ENCODE measurements at places on chromosomes 16 and 17.

- DNase-seq, result no peak
Observed at GRCh38 chr17:14672830-14673229, 371.9 kb downstream of the HS3ST3B1 start.

GRCh38 chr17:37512442-37513068 is 22.9 kb downstream of the DUSP14 start:
- no peak for DNase-seq

DNA sequence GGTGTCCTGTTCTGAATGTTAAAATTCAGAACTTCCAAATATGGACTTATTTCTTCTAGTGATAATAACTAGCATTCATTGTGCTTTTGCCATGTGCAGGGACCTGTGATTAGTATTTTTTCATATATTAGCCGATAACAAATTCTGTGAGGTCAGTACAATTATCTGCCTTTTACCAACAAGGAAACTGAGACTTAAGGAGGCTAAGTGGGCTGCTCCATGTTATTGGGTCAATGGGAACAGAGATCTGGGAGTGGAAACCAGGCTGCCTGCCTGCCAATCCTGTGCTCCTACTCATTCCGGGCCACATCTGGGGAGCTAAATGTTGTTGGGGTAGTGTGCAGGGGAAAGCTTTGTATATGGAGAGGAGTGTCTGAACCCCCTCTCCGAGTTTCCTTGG is 3.7 kb downstream of the TMEM106A start:
- DNase-seq, result no peak

DNA sequence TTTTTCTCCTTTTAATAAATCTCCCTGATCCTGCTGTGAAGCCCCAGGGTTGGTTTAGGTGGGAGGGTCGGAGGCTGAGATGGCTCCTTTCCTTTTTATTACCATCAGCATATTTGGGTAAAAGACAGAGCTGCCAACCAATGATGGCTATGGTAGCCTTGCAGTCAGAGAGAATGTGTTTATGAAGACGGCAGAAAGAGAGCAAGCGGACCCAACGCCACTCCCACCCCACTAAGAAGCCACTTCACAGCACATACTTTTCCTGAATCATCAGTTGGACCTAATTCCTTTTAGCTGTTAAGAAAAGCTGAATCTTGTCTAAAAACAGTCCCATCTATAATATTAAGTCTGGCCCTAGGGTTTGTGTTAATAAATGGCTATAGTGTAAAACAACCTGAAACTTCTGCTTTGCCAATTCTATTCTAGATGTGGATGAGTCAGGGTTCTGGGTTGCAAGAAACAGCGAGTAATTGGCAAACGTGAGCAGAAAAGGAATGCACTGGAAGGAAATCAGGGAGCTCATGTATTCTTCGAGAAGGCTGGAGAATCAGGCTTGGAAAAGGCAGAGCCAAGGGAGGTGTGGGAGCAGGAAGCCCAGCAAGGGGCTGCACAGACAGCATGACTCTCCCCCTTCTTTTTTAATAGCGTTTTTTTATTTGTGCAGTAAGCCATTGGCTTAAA is 34.0 kb upstream of the PRKCA start:
- no peak for DNase-seq

- no peak for DNase-seq
Observed at GRCh38 chr17:66339561-66339960, 37.1 kb downstream of the PRKCA start.

DNA sequence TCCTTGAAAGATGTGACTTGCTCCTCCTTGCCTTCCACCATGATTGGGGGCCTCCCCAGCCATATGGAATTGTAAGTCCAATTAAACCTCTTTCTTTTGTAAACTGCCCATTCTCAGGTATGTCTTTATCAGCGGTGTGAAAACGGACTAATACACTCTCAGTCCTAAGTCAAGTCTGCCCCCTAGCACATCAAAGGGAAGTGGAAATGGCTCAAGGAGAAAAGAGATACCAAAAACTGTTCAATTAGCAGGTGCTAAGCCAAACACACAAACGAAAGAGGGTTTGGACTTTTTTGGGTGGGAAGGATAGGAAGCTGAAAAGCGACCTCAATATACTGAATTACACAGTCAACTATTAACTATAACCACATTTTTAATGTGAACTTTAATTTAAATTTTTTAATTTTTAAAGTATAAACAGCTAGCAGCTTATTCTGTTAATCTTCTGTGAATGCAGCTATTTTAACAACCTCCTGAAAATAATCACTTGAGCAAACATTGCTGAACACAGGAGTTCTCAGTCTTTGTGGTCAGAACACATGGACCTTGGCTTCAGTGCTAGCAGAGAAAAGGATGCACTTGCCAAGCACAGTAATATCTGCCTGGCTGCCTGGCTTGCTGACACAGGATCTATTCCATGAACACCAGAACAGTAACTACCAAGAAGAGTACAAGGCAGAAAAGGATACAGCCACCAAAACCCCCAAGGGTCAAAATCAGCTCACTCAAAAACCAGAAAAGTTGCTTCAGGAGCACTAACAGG is 10.9 kb downstream of the ZNF18 start:
- DNase-seq, result no peak

- DNase-seq, result no peak
Observed at GRCh38 chr16:88812513-88813268, 963 bp upstream of the APRT start.

DNA sequence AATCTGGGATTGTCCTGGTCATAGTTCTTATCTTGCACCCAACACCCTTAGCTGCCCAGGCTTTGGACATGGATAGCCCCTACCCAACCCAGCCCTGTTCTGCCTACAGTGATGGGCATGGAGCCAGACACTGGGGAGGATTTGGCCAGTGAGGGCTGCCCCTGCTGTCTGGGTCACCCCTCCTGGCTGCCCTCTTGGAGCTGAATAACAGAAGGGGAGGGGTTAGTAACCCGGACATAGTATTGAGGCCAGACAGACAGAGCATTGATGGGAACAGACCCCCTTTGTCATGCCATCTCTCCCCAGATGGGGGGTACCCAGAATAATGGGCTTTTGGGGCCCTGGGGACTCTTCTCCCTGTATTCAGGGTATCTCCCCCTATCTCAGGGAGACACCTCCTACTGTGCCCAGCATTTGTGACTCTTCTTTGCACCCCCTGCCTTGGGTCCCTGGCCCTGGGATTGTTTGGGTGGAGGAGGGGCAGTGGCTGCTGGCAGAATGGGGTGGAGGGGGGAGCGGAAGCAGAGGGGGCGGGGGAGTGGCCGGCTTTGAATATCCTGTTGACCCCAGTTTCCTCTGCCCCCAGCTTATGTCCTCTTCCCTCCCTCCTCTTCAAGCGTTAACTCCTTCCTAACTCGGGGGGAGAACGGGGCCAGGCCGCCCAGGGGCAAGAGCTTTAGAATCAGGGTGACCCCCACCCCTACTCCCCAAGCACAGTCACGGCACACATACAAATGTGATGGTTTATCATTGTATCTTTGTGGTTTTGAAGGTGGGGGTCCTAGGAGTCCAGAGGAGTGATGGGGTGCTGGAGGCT is 17.0 kb downstream of the GJD3 start:
- no peak for DNase-seq

DNA sequence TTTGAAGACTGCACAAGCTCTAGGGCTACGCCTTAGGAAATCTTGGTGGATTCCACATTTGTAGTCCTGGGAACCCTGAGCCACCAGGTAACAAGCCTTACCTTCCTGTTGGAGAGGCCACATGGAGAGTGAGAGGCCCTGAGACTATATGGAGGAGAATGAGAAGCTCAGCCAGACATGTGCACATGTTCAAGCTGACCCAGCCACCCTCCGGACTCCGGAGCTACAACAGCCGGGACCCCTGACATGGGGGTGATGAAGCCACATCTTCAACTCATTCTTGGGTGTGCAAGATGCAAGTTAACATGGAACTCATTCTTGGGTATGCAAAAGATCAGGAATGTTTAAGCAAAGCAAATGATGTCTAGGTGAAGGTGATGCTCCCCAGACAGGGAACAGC is 62.7 kb downstream of the GNA13 start:
- DNase-seq, result no peak

GRCh38 chr16:56115817-56116576 is 75.3 kb upstream of the GNAO1 start:
- DNase-seq, result no peak

- DNase-seq, result no peak
Observed at GRCh38 chr17:2386400-2387085, 14.3 kb downstream of the MNT start.

DNA sequence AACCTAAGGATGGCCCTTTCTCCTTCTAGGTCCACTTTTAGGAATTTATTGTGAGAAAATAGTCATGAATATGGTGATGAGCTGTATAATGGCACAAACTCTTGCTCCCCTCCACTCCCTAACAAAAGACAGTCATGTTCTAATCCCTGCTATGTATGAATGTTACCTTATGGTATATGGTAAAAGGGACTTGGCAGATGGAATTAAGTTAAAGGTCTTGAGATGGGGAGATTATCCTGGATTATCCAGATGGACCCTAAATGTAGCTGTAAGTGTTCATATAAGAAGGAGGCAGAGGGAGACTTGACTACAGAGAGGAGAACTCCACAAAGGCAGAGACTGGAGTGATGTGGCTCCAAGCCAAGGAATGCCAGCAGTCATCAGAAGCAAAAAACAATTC is 296.1 kb downstream of the SOX9 start:
- DNase-seq, result no peak

DNA sequence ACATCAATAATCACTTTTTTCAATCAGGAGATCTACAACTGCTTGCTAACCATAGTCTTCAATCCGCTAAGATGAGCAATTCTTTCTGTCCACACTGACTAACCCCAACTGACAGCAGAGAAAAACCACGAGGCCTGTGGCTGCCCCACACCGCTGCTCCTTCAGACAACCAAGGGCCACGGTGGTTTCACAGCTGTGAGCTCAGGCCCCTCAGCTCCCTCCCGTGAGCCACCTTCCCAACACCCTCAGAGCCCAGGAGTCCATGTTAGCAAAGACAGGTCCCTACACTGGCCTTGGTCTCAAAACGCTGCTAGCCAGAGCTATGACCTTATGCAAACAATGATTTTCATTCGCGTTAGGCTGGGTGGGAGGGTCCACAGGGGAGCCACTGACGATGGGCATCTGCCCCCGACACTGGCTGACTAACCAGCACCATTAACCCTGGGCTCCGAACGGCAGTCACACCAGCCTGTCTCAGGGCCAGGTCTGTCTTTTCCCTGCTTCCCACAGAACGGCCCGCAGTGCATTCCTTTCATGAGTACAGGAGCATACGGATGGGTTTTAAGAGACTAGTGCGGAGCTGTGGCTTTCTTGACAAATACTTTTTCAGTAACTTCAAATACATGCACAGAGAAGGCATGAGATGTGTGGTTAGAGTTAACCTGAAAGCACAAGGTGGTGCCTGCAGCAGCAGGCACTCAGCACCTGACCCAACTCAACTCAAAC is 67.3 kb downstream of the ANKRD11 start:
- DNase-seq, result no peak

DNA sequence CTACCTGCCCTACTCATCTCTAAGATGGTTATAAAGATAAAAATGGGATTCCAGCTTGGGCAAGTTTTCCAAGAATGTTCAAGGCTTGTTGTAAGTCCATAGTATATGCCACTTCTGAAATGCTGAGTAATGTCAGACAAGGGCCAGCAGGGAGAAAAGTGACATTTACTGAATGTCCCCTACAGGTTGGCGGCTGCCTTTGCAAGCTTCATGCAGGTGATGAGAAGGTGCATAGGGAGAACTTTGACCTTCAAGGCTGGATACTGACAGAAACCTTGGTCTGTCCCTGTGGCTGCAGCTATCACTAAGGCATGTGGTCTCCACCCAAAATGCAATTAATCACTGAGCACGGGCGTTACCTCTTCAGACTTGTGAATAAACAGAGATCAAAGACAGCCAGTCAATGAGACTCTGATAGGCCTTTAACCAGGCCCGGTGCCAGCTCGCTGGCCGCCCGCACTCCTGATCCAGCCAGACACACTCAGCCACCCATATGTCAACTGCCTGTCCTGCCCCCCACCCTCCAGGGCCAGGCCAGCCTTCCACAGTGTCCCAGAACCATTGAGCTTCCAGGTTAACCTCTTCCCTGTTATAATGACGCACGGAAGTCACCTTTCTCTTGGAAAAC is 26.8 kb upstream of the AXIN2 start:
- DNase-seq, result peak; percentile 85

- no peak for DNase-seq
Observed at GRCh38 chr16:16004314-16004749, 54.9 kb downstream of the ABCC1 start.

- DNase-seq, result no peak
Observed at GRCh38 chr17:17020821-17021193, 21.4 kb upstream of the MPRIP start.

GRCh38 chr16:56221995-56222394 is 30.7 kb downstream of the GNAO1 start:
- no peak for DNase-seq

- peak; percentile 64 for DNase-seq
Observed at GRCh38 chr16:31215287-31216162, 1.4 kb downstream of the PYDC1 start.

DNA sequence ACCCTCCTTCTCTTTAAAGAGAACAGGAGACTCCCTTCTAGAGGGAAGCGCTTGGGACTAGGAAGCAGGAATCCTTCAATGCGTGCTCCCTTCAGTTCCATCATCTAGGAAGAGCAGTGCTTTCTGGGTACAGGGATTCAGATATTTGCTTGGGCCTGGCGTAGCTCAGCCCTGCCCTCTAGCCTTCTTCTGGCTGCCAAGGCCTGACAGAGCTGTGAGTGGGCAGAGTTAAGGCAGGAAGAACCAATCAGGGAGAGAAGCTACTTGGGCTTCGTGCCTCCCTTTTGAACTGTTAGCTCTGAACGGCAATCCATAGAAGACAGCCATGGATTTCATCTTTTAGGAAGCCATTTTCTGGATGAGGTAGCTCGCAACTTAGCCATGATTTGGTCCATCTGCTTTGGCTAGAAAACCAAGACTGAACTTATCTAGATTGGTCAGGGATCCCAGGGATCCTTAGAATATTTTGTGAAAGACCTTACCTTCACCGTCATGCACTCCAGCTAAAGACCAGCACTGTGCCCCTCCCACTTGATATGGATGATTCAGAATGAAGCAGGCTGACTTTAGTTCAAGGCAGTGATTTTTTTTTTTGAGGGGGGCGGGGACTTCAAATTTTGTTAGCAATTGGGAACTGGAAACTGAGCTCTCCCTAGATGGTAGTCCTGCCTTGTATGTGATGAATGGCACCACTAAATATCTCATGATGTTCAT is 2.5 kb upstream of the CORO6 start:
- no peak for DNase-seq
